H9 (cell line): ENCODE measurements at places on chromosomes 5 and 9.
A peak's percentile ranks its signal among the peaks of the same experiment; 100 is the strongest.

GRCh38 chr5:37533851-37534250 is 154.7 kb downstream of the WDR70 start:
- DNase-seq = no peak
- H3K27ac ChIP-seq = no peak overlapping the region
- H3K27me3 ChIP-seq = no peaks in the 10 kb centered on the region
- H3K36me3 ChIP-seq = peaks cover 12% of the 10 kb centered on the region; the same call in 1 of the 2 replicates

DNA sequence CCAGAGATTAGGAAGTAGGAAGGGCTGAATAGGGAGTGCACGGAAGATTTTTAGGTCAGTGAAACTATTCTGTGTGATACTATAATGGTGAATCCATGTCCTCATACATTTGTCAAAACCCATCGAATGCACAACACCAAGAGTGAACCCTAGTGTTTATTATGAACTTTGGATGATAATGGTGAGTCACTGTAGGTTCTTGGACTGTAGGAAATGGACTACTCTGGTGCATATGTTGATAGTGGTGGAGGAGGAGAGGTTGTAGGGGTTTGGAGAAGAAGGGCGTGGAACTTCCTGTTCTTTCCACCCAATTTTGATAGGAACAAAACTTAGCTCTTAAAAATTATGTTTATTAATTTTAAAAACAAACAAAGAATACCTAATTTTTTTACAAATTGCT is 14.3 kb downstream of the CTSL start:
- no peak overlapping the region for H3K27ac ChIP-seq
- peaks cover 14% of the 10 kb centered on the region; the same call in 1 of the 2 replicates for H3K36me3 ChIP-seq
- H3K27me3 ChIP-seq = no peaks in the 10 kb centered on the region
- no peaks in the 10 kb centered on the region for H3K4me1 ChIP-seq
- no peak for DNase-seq

DNA sequence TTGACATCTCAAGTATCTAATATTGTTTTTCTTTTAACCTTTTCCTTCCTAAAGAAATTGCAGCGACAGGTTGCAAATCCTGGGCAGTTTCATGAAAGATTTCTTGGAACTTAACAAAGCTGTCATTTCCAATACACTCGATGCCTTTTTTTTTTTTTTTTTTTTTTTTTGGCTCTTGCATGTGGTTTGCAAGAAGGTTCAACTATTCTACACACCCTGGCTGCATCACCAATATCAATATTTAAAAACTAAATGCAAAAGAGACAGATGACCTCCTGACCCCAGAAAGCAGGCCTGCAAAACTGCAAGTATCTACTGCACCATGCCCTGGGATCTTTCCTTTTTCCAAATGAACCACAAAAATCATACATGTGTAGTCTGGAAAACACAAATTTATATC is 4.4 kb upstream of the NFIB start:
- no peak overlapping the region for H3K4me3 ChIP-seq
- DNase-seq = no peak
- no peaks in the 10 kb centered on the region for H3K36me3 ChIP-seq
- no peak overlapping the region for H3K27ac ChIP-seq

GRCh38 chr9:2210201-2210600 is 195.1 kb downstream of the SMARCA2 start:
- H3K36me3 ChIP-seq = no peaks in the 10 kb centered on the region
- no peaks in the 10 kb centered on the region for H3K4me1 ChIP-seq
- H3K27ac ChIP-seq = no peak overlapping the region
- H3K4me3 ChIP-seq = no peak overlapping the region
- H3K27me3 ChIP-seq = no peaks in the 10 kb centered on the region
- no peak for DNase-seq

- no peaks in the 10 kb centered on the region for H3K27me3 ChIP-seq
- no peak overlapping the region for H3K4me3 ChIP-seq
- no peak overlapping the region for H3K27ac ChIP-seq
- no peak for DNase-seq
- H3K4me1 ChIP-seq = no peaks in the 10 kb centered on the region
These were observed 28.5 kb downstream of the SPINK5 start for GRCh38 chr5:148091991-148092964.

DNA sequence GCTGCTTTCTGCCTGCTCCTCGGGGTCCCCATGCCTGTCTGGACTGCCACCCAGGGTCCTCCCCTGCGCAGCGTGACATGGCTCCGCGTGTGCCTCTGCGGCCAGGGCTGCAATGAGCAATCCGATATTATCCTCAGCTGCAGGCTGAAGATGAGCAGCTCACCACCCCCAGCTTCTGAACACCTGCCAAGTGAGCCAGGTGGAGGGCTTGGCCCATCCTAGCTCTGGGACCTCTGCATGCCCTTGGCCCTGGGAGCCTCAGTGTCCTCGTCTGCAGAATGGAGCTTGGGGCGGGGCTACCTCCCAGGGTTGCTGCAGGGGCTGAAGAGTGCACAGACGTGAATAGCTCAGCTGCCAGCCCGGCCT is 4.1 kb upstream of the MYMK start:
- no peaks in the 10 kb centered on the region; the same call in 2 of the 3 replicates for H3K36me3 ChIP-seq
- DNase-seq = no peak
- peaks cover 4% of the 10 kb centered on the region; the same call in 1 of the 2 replicates for H3K4me1 ChIP-seq
- H3K27ac ChIP-seq = no peak overlapping the region
- H3K27me3 ChIP-seq = no peaks in the 10 kb centered on the region; the same call in 1 of the 2 replicates

DNA sequence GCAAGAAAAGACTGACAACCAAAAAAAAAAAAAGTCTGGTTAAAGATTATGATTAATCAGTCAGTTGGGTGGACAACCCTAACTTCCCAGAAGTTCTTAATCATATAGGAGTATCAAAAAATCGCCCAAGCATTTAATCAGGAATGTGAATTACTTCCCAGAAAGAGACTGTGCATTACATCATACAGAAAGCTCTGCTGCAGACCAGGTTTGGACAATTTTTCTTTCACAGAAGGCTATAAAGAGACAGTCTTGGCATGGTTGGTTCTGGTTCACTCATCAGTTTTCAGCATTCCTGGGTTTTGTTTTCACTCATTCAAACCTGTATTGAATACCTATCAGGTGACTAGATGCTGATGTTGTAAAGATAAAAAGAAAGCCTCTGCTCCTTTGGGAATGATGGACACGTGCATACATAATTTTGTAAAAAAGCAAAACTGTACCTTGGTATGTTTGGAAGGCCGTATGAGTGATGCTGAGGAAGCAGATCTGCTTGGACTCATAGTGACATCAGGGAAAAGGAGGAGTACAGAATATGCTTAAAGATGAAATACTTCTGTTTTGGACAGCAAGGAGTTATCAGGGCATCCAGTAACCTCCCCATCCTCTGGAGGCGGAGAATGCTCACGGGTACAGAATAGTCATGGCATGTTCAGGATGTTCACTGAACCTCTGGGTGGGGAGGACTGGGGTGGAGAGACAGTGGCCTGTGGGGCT is 178.4 kb downstream of the GNA14 start:
- H3K27ac ChIP-seq = no peak overlapping the region
- no peak for DNase-seq
- no peaks in the 10 kb centered on the region; the same call in 1 of the 2 replicates for H3K4me1 ChIP-seq
- H3K36me3 ChIP-seq = peaks cover 11% of the 10 kb centered on the region; the same call in 1 of the 2 replicates

- peak; percentile 39 for DNase-seq
- H3K4me1 ChIP-seq = 0 out of 2 replicates have a peak, but pooled peaks cover 2% of the 10 kb centered on the region
- peak overlapping the region; percentile 22 for H3K4me3 ChIP-seq
- peak overlapping the region; percentile 7 for H3K27ac ChIP-seq
These were observed 139.7 kb downstream of the TLE1 start for GRCh38 chr9:81549500-81550206.

GRCh38 chr5:157324237-157324636 is 58.3 kb downstream of the CYFIP2 start:
- peaks cover 55% of the 10 kb centered on the region for H3K36me3 ChIP-seq
- no peak overlapping the region for H3K27ac ChIP-seq
- H3K27me3 ChIP-seq = no peaks in the 10 kb centered on the region
- H3K4me3 ChIP-seq = no peak overlapping the region
- no peaks in the 10 kb centered on the region for H3K4me1 ChIP-seq

DNA sequence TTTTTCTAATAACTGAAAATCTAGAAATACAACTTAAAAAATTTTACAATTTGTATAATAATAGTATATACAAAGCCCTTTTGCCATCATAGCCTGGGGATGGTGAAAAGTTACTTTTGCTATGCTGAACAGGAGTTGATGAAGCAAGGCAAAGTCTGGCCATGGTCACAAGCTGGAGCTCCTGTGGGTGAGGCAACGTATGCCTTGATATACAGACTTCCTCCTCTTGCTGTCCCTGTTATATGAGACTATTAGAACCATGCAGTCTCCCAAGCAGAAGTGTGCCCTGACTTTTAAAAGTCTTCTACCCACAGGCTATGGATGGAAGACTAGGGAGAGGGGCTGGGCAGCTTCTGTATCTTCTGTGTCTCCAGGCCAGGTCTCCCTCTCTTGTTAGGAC is 15.7 kb downstream of the FAM151B start:
- H3K27me3 ChIP-seq = no peaks in the 10 kb centered on the region
- H3K4me3 ChIP-seq = no peak overlapping the region
- no peaks in the 10 kb centered on the region for H3K4me1 ChIP-seq
- H3K27ac ChIP-seq = no peak overlapping the region
- H3K36me3 ChIP-seq = no peaks in the 10 kb centered on the region

GRCh38 chr5:33367416-33367815 is 73.3 kb upstream of the TARS1 start:
- no peaks in the 10 kb centered on the region for H3K36me3 ChIP-seq

- H3K4me3 ChIP-seq = no peak overlapping the region
- H3K4me1 ChIP-seq = peaks cover 5% of the 10 kb centered on the region; the same call in 1 of the 2 replicates
- no peaks in the 10 kb centered on the region for H3K27me3 ChIP-seq
- no peak for DNase-seq
These were observed 17.8 kb downstream of the SLC38A9 start for GRCh38 chr5:55694152-55694830.

- DNase-seq = no peak
- no peaks in the 10 kb centered on the region for H3K27me3 ChIP-seq
- peak overlapping the region; percentile 19 for H3K27ac ChIP-seq
- peaks cover 7% of the 10 kb centered on the region; the same call in 1 of the 2 replicates for H3K4me1 ChIP-seq
- peaks cover 48% of the 10 kb centered on the region for H3K36me3 ChIP-seq
These were observed 51.0 kb downstream of the SH3PXD2B start for GRCh38 chr5:172403189-172403796.

DNA sequence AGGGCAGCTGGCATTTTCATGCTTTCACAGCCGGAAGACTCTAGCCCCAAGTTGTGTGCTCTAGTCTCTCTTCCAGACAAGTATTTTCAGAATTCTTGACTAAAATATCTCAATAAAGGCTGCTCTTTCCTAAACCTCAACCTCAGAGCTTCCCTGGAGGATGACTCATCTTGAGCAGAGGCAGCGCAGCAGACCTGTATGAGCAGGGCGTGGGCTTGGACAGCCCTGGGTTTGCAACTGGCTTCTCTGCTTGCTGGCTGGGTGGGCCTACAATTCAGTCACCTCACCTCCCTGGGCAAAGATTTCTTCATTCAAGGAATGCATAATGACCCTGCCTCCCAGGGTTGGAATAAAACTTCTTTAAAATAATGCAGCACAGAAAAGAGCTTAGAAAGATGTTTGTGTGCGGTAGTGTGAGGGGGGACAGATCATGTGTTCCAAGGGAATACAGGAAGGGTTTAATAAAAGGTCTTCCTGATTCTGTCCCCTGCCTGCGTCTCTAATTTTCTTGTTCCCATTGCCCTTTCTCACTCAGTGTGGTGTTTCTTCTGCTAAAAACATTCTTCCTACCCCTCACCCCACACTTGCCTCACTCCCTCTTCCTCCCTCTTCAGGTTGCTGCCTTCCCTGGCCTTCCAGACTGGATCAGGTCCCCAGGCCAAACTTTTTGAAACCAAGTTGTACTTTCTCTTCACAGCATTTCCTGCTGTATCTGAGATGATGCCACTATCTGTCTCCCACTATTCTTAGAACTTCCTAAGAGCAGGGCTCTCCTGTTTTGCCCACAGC is 39.4 kb upstream of the MAP1B start:
- H3K27ac ChIP-seq = no peak overlapping the region
- no peaks in the 10 kb centered on the region for H3K36me3 ChIP-seq
- DNase-seq = no peak
- H3K4me1 ChIP-seq = peaks cover 22% of the 10 kb centered on the region; the same call in 1 of the 2 replicates
- no peaks in the 10 kb centered on the region for H3K27me3 ChIP-seq

DNA sequence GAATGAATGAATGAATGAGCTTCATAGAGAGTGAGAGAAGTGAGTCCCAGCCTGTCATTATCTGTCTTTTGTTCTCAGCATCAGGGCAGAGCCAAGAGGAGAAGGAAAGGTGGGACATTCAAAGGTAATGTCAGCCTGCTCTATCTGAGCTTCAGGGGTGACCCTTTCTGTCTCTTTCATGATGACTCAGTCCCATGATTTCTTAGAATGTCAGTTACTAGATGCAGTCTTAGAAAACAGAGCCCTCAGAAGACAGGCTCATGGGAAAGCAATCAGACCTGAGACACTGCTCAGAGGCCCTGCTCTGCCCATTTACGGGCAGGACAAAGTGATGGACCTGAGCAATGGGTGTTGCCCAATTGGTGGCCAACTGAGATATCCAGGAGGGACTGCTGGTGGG is 1.1 kb downstream of the SPATA31D1 start:
- no peaks in the 10 kb centered on the region for H3K4me1 ChIP-seq
- no peak overlapping the region for H3K4me3 ChIP-seq

- no peaks in the 10 kb centered on the region for H3K4me1 ChIP-seq
- no peak for DNase-seq
- no peak overlapping the region for H3K27ac ChIP-seq
- no peak overlapping the region for H3K4me3 ChIP-seq
- no peaks in the 10 kb centered on the region for H3K36me3 ChIP-seq
These were observed 61.0 kb downstream of the RALGPS1 start for GRCh38 chr9:126975327-126976220.

GRCh38 chr9:8186560-8186959 is 387.0 kb upstream of the DMAC1 start:
- H3K4me1 ChIP-seq = no peaks in the 10 kb centered on the region
- no peak for DNase-seq
- H3K4me3 ChIP-seq = no peak overlapping the region
- no peaks in the 10 kb centered on the region for H3K27me3 ChIP-seq
- H3K27ac ChIP-seq = no peak overlapping the region
